Activated T-helper 9 cell treated with anti-CD3 and anti-CD28 coated beads, Interleukin-2, amount 50 U/mL, for 16 hours (primary cell): ENCODE measurements at places on chromosomes 5 and 9.
A peak's percentile ranks its signal among the peaks of the same experiment; 100 is the strongest.

- no peak for DNase-seq
These were observed 298.2 kb downstream of the EDIL3 start for GRCh38 chr5:84086511-84086910.

DNA sequence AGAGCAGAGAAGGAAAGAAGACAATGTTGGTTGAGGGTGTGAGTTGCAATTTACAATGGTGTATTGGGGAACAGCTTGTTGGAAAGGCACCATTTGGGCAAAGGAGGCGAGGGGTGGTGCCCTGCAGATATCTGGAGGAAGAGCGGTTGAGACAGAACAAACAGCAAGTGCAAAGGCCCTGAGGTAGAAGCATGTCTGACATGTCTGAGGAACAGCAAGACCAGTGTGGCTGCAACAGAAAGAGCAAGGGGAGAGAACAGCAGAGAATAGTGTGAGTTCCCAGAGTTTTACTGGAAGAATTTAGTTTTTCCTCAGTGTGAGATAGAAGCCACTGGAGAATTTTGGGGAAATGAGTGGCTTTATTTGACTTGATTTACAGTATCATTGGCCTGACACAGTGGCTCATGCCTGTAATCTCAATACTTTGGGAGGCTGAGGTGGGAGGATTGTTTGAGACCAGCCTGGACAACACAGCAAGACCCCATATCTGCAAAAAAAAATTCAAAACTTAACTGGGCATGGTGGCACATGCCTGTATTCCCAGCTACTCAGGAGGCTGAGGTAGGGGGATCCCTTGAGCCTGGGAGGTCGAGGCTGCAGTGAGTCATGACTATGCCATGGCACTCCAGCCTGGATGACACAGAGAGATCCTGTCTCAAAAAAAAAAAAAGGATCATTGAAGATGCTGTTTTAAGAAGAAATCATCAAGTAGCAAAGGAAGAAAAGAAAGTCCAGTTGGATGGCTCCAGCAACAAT is 13.6 kb downstream of the CMBL start:
- DNase-seq: no peak

DNA sequence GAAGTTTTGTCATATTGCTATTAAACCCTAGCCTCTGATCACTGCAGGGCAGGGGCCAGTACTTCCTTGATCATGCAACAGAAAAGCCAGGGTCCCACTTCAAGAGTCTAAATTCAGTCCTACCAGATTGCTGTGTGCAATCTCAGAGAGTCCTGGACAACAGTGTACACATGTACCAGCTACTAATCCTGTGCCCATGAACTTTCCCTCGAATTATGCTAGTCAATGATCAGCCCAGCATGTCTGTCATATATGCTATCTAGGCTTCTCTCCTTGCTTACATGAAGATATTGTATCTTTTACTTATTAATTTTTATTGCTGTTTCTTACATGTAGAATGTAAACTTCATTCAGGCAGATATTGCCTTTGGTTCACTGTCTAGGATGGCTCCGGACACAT is 367.0 kb downstream of the NTRK2 start:
- no peak for DNase-seq

GRCh38 chr5:179347581-179347980 is 2.3 kb upstream of the ADAMTS2 start:
- no peak for DNase-seq

GRCh38 chr5:54886866-54887265 is 98.5 kb downstream of the ESM1 start:
- DNase-seq: no peak

DNA sequence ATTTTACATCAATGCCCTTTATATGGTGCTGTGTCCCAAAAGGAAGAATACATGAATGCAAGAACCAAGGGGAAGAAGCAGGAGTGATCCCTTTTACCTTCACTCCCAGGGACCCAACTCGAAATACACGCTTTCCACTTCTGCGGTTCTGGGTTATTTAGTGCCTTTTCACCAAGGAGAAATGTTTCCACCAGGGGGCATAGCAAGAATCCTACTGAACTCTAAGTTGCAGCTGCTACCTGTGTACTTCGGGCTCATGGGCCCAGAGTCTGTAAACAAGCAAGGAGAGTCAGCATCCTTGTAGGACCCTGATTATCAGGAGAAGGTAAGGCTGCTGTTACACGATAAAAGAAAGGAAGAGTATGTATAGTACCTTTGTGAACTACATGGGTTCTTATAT is 45.7 kb downstream of the DPYSL3 start:
- no peak for DNase-seq

GRCh38 chr9:85151741-85152140 is 482.2 kb downstream of the NTRK2 start:
- no peak for DNase-seq

DNA sequence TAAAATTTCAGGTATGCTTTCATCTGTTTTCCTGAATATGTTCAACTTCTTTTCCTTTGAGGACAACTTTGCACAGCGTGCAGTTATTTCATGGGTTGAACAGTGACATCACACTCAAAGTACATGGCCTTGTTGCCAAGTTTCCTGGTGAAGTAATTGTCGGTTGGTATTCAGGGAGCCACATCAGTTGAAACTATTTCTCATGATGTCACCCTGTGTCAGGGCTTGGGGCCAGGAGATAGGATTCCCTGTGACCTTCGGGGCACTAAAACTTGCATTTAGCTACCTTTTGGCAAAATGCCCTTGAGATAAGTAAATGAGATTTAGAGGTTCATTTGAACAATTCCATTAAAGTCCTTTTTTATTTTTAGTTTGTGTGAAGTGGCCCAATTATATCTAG is 383.9 kb downstream of the SH3GL2 start:
- DNase-seq: no peak

DNA sequence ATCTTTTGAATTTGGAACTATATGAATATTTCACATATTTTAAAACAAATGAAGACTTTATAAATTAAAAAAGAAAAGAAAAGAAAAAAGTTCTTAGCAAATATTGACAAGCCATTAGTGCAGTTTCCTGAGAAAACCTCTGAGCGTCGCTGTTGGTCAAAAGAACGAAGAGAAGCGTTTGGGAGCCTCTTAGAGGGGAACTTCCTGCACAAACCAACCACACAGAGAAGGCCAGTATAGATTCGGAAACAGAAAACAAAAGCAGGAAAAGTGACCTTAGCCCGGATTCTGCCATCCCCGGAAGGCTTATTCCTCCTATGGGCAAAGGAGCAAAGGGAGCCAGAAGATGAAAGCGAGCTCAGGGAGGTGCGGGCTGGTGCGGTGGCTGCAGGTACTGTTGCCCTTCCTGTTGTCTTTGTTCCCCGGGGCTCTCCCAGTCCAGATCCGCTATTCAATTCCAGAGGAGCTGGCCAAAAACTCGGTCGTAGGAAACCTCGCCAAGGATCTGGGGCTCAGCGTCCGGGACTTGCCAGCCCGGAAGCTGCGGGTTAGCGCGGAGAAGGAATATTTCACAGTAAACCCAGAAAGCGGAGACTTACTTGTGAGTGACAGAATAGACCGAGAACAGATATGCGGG is at the start of gene PCDHGB2:
Gene PCDHGB2 (plus strand): TSS at position 205 of the 637 bp plus-strand sequence. CDS start 142 bp downstream, at position 347.
- DNase-seq: no peak

GRCh38 chr9:95820074-95820473 is 55.4 kb upstream of the ERCC6L2 start:
- DNase-seq: no peak

DNA sequence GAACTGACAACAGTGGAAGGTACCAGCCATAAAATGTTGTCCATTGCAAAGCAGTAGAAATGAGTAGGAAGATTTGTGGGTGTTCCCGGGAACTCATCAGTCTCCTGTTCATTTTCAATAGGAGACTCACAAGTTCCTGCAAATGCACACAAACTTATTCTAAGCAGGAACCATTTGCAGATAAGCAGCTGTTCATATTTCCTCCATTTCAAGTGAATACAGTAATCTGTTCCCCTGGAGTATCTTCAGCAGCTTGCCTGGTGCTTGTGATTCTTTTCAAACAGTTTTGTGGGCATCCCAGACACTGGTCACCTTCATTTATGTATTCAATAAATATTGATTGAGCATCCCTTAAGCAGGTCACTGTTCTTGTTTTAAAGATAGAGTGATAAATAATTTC is 1315.5 kb upstream of the C9orf72 start:
- DNase-seq: no peak

GRCh38 chr5:59503220-59503619 is 390.3 kb downstream of the PDE4D start:
- no peak for DNase-seq

GRCh38 chr9:70420441-70421271 is 6.2 kb upstream of the KLF9 start:
- DNase-seq: peak; percentile 61

- DNase-seq: no peak
These were observed 369.9 kb downstream of the DNAH5 start for GRCh38 chr5:13574574-13574973.

DNA sequence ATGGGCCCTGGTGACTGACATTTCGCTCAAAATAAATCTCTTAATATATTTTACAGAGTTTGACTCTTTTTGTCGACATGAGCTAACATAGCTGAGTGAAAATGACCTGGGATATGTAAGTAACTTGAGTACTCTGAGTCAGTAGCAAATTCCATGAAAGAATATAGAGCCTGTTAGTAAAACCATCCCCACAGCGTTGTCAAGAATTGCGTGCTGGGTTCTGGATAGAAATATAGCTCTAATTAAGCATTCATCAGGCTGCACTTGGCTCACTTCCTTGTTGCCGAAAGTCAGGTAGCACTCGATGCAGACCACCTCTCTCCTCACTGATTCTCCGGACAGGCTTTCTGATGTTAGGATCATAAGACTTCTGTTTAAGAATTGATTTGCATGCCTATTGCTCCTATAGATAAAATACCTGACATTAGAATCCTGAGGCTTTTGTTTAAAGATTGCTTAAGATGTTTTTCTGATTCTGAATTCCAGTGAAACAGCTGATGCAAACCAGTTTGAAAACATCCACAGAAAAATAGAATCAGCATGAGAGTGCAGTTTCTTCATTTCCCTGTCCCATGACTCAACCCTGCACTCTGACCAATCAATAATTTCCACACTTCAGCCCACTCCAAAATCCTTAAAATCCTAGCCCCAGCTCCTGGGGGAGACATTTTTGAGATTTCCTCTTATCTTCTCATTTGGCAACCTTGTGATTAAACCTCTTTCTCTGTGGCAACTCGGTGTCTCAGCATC is 310.6 kb downstream of the DIRAS2 start:
- DNase-seq: no peak
